ENCODE measurements at places on chromosomes 2 and 18.

DNA sequence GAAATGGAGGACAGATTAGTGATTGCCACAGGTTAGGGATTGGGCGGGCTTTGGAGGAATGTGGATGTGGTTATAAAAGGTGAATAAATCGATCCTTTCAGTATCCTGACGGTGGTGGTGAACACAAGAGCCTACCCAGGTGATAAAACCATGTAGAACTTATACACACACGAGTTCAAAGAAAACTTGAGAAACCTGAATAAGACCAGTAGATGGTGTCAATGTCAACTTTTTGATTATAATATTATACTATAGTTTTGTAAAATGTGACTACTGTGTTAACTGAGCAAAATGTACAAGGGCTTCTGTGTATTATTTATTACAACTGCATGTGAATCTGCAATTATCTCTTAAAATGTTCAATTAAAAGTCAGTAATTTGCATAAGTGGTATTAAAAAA is 136.3 kb downstream of the ERBB4 start:
- no peak overlapping the region for H3K27ac ChIP-seq
- H3K36me3 ChIP-seq = peaks cover 1% of the 10 kb centered on the region
- peaks cover 5% of the 10 kb centered on the region for H3K4me1 ChIP-seq
- no peaks in the 10 kb centered on the region for H3K27me3 ChIP-seq
- no peak overlapping the region for H3K4me3 ChIP-seq

GRCh38 chr2:11773747-11774525 is 27.5 kb downstream of the LPIN1 start:
- H3K4me3 ChIP-seq = no peak overlapping the region
- H3K27ac ChIP-seq = no peak overlapping the region
- DNase-seq = no peak
- H3K36me3 ChIP-seq = peaks cover 9% of the 10 kb centered on the region
- peaks cover 7% of the 10 kb centered on the region for H3K27me3 ChIP-seq

DNA sequence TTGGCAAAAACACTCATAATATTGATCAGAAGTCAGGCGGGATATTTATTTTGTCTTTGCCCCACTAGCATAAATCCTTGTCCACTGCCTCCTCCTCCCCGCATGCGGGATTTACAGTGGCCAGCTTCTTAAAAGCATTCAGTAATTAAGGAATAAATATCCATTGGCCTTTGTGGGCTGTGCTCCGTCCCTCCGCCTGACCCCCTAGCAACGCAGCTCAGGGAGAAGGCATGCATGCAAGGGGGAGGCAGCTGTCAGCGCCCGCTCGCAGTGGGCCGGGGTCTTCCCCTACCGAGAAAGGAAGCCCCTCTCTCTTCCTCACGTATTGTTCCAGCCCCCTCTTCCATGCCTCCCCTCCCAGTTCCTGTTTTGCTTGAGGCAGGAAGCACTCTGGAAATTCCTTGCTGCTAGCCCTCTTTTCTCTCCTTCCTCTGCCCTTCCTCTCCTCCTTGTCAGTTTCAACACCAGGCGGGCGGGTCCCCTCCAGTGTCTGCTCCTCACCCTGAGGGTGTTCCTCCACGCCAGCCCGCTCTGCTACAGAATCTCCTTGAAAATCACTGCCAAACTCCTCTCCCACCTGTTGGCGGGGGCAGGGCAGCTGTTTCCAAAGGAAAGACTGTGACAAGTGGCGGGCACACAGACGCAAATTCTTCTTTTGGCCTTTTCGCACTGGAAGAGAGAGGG is 60.1 kb downstream of the GBX2 start:
- H3K27me3 ChIP-seq = peaks cover 11% of the 10 kb centered on the region
- no peak for DNase-seq
- peaks cover 2% of the 10 kb centered on the region for H3K36me3 ChIP-seq
- no peak overlapping the region for H3K27ac ChIP-seq
- peaks cover 12% of the 10 kb centered on the region for H3K4me1 ChIP-seq
- H3K4me3 ChIP-seq = no peak overlapping the region

DNA sequence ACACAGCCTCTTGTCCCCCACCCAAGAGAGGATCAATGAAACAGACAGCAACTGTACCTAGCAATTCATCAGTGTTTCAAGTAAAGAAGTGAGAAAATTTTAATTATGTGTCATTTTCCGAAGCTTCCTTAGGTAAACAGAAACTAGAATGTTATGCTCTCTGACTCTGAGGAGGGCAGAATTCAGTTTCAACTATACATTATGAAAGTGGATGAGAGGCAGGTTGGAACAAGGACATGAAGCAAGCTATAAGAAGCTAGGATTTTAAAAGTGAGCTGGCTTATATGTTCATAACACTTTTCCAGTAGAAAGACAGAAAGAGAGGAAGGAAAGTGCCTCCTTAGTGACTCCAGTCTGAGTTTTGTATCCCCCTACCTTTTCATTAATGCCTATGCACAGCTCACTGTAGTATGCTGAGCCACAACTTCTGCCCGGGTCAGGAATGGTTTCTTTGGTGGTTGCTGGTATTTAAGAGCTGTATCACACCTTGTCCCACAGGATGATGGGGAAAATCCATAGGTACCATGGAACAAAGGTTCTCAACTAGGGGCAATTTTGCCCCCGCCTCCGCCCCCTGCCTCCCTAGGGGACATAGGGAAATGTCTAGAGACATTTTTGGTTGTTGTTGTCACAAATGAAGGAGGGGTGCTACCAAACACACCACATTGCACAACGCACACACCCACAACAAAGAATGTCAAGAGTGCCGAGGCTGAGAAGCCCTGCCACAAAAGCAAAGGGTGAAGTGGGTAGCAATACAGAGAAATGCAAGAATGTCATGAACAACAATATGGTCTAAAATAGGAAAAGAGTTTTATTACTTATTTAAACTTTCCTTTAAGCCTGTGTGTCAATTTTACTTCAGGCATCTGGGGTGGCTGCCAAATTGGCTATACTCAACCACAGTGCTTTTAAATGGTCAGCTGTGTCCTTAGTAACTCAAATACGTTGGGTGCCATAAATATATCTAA is 161.0 kb upstream of the ZFP36L2 start:
- H3K27me3 ChIP-seq = no peaks in the 10 kb centered on the region
- H3K27ac ChIP-seq = no peak overlapping the region
- H3K4me3 ChIP-seq = no peak overlapping the region
- H3K4me1 ChIP-seq = peaks cover 14% of the 10 kb centered on the region
- DNase-seq = no peak
- peaks cover 3% of the 10 kb centered on the region for H3K36me3 ChIP-seq

DNA sequence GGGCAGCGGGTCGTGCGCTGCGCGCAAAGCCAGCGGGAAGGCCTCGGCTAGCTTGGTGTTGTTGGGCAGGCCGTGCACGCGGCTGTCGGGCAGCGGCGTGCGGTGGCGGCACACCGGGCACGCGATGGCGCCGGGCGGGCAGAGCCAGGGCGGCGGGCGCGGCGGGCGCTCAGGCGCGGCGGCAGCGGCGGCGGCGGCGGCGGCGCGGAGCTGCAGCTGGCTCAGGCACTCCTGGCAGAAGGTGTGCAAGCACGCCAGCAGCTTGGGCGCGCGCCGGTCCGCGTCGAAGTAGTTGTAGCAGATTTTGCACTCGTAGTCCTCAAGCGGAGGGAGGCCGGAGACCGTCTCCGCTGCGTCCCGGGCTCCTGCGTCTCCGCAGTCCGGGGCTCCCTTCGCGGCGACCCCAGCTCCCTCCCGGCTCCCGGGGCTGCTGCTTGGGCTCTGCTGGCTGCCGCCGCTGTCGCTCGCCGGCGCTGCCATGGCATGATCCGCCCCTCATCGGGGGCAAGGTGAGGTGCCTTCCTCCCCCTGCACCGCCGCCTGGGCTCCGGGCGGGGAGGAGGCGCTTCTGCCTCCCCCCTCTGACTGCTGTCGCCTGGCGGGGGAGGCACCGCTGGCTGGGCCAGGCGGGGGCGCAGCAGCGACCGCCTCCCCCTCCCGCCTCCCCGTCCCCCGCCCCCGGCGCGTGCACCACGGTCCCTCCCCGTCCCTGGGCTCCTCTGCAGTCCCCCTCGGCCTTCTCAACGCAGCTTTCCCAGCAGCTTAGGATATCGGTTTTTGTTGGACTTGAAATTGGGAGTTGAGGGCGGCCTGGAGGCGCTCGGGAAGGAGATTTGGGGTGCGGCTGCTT is 21.0 kb upstream of the PAX3 start:
- no peak for DNase-seq
- H3K36me3 ChIP-seq = no peaks in the 10 kb centered on the region
- H3K4me1 ChIP-seq = peaks cover 7% of the 10 kb centered on the region
- H3K27ac ChIP-seq = no peak overlapping the region

DNA sequence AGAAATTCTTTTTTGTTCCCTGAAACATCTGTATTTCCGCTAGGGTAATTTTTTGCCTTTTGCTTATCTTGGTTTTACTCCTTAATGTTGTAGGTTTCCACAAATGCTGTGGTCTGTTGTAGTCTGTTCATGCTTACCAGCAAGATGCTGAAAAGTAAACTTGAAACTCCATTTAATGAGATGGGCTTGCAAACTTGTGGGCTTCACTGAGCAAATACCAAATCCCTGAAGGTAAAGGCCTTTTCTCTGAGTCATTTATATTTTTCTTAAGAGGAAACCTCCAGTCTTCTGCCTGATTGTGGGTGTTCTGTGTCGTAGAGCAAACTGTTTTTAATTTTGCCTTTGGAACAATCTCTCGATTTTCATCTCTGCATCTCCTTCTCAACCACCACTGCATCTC is 9.3 kb downstream of the SP140 start:
- H3K27me3 ChIP-seq = no peaks in the 10 kb centered on the region
- no peak overlapping the region for H3K4me3 ChIP-seq
- no peaks in the 10 kb centered on the region for H3K4me1 ChIP-seq

DNA sequence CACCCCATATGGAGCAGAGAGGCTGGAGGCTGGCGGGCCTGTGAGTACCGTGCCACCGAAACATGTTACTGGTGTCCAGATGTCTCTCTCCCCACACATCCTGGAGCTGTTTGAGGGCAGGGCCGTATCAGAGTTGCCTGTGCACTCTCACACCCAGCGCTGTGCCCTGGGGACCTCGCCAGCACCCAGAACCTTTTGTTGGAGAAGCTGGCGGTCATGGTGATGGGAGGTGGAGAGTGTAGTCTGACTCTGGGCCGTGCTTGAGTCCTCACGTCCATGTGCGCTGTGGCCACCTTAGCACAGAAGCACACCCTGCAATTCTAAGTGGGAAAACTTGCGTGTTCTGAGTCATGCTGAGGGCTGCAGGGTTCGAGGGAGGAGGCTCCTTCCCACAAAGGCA is 259.2 kb downstream of the NDUFA10 start:
- peaks cover 17% of the 10 kb centered on the region for H3K27me3 ChIP-seq
- H3K4me1 ChIP-seq = no peaks in the 10 kb centered on the region
- H3K27ac ChIP-seq = no peak overlapping the region
- no peaks in the 10 kb centered on the region for H3K36me3 ChIP-seq
- no peak for DNase-seq

GRCh38 chr2:238155051-238155760 is 3.6 kb upstream of the ERFE start:
- H3K36me3 ChIP-seq = no peaks in the 10 kb centered on the region
- DNase-seq = no peak
- no peak overlapping the region for H3K4me3 ChIP-seq

- peaks cover 4% of the 10 kb centered on the region for H3K4me1 ChIP-seq
- no peak for DNase-seq
- no peak overlapping the region for H3K4me3 ChIP-seq
- no peak overlapping the region for H3K27ac ChIP-seq
- no peaks in the 10 kb centered on the region for H3K36me3 ChIP-seq
- no peaks in the 10 kb centered on the region for H3K27me3 ChIP-seq
These were observed 199.4 kb downstream of the ZEB2 start for GRCh38 chr2:144320491-144320890.

DNA sequence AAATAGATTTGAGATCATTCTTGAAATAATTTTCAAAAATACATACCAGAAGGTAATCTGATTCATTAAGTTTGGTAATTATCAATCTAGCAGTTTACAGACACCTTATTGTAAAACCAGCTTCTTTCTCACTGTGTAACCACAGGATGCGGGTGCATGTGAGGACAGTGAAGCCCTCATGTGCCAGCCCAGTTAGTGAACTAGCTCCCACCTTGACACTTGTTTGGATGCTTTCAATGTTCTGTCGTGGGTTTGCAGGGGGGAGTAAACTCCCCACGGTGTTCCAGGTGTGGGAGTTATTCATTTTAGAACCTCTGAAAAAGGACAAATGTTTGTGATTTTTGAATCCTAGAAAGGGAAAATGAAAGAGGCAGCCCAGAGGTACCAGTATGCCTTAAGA is 59.0 kb downstream of the WDSUB1 start:
- DNase-seq = no peak
- H3K27me3 ChIP-seq = no peaks in the 10 kb centered on the region
- H3K36me3 ChIP-seq = peaks cover 16% of the 10 kb centered on the region
- no peak overlapping the region for H3K4me3 ChIP-seq
- no peaks in the 10 kb centered on the region for H3K4me1 ChIP-seq

DNA sequence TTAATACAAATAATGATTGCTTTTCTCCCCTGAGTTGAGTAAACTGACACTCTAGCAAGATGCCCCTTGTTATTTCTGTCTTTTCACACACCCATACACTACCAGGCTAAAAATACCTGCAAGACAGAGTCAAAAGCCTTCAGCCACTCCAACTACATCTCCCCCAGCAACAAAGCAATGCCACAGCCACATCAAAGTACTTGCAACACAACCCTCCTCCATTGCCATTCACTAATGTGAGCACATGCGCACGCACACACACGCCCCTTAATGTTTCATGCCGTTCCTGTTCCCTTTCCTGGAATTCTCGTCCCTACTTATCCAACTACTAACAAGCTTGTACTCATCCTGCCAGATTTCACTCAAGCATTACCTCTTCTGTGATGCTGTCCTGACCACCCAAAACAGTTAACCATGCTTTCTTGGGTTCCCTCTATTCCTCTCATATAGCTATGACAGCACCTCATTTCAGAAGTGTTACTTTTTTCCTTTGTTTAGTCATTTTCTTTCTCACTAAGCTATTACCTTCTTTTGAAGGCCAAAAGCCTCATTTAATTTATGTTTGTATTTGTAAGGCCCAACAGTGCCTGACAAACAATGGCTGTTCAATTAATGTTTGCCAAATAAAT is 29.6 kb downstream of the SLC25A12 start:
- H3K36me3 ChIP-seq = peaks cover 9% of the 10 kb centered on the region
- H3K27ac ChIP-seq = no peak overlapping the region

DNA sequence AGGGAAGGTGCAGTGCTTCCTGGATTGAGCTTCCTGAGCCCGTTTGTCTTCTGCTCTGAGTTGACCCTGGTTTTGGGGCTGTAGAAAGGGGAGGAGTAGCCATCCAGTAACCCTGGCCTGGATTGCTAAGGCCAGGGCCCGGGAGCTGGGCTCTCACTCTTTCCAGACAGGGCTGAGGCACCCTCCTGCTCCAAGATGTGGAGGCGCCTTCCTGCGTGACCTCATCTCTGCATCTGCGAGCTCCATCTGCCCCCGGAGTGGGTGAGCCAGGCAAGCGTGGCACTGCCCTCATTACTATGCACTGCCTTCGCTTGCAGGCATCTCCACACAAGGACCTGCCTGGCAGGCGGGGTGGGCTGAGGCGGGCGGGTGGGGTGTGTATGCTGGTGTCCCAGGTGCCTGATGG is 58.0 kb downstream of the RAB31 start:
- no peak overlapping the region for H3K27ac ChIP-seq
- DNase-seq = no peak
- H3K4me3 ChIP-seq = no peak overlapping the region
- no peaks in the 10 kb centered on the region for H3K36me3 ChIP-seq
- H3K27me3 ChIP-seq = no peaks in the 10 kb centered on the region

GRCh38 chr18:48613589-48614404 is 75.0 kb downstream of the CTIF start:
- H3K36me3 ChIP-seq = no peaks in the 10 kb centered on the region
- peaks cover 4% of the 10 kb centered on the region for H3K4me1 ChIP-seq
- no peak overlapping the region for H3K4me3 ChIP-seq
- no peak overlapping the region for H3K27ac ChIP-seq

Data from progenitor cell of endocrine pancreas (in vitro differentiated cells).